Lung (tissue), 17 donors: ENCODE measurements at places on chromosomes 2 and 18.

DNA sequence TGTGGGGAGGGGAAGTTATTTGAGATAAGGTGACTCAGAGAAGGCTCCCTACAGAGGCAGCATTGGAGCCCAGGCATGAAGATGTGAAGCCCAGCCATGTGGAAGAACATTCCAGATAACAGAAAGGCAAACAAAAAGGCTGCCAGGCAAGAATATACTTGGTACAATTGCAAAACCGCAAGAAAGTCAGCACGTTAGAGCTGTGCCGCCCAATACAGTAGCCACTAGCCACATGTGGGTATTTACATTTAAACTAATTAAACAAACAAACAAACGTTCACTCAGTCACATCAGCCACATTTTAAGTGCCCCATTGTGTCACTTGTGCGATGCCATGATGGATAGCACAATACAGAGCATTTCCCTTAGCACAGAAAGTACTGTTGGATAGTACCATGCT, 179.6 kb downstream of the SATB2 start:
- no peak for DNase-seq

DNA sequence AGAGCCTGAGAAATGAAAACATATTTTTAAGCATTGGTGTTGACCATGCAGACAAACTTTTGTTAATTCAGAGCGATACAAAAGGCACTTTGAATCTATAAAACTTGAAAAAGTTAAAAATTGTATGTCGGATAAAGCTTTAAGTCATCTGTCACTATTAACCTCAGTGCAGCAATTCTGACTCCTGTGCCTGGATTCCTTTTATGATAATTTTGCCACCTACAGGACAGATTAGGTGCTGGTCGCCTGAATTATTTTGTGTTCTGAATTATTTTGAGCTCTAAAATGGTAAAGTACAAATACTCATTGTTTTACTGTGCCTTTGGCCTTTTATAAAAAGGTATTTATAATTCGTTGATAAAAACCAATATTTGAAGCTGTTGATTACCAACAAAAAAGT, 19.4 kb upstream of the RNF138 start:
- DNase-seq: no peak

DNA sequence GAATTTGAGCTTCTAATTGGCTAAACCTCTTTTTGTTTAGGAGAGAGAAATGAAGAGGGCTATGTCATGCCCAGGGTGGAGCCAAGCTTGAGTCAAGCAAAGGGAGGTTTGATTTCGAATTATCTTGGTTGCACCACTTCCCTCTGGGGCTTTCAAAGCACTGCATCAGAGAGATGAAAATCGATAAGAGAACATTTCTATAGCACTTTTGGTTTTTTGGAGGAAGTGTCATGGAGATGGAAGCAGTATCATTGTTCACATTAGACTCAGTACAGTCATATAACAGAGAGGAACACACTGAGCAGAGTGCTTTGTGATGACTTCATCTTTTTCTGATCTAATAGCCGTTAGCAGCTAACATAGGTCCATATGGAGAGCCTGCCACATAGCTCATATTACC, 120.3 kb upstream of the UXS1 start:
- no peak for DNase-seq

DNA sequence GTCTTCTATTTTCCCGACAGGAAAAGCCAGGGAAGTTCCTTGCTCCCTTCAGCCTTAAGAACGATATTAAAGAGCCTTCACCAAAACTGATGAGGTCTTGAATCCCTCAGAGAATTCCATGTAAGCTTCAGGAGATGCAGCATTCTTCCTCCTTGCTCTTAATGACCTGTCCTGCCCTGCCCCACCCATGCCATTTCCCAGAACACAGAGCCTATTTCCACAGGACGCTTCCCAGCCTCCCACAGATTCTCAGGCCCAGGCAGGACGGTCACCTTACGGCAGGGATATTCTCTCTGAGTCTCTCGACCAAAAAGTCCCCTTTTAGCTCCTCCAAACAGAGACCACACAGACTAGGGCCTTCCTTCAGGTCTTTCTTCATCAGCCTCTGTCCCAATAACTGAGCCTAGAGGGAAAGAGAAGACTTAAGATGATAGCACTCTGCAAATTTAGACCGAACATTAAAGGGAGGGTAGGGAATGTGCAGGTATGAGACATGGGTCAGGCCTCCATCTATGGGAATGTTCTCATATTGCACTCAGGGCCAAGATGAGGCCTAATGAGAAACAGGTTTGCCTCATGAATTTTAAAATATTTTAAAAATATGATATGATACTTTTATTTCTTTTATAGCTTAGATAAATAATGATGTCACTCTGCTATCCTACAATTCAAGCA, 62.1 kb downstream of the COBLL1 start:
- no peak for DNase-seq

DNA sequence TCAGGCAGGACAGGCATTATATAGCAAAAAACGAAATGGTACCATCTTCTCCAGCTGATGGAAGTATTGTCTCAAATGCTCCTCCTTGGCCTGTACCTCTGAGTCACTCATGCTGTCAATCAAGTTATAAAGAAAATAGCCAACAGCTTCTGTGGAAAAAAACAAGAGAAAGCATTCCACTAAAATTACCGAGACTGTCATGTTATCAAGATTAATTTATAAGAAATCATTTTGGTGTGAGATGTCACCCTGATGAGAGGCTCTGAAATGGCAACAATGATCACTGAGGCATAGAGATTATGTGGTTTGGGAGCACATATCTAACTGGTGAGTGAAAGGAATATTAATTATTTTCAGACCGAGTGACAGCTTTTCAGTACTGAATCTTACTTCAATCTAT, 47.4 kb downstream of the LRPPRC start:
- no peak for DNase-seq

- DNase-seq: no peak
These were observed 348.7 kb upstream of the HS6ST1 start for GRCh38 chr2:128667391-128667790.

DNA sequence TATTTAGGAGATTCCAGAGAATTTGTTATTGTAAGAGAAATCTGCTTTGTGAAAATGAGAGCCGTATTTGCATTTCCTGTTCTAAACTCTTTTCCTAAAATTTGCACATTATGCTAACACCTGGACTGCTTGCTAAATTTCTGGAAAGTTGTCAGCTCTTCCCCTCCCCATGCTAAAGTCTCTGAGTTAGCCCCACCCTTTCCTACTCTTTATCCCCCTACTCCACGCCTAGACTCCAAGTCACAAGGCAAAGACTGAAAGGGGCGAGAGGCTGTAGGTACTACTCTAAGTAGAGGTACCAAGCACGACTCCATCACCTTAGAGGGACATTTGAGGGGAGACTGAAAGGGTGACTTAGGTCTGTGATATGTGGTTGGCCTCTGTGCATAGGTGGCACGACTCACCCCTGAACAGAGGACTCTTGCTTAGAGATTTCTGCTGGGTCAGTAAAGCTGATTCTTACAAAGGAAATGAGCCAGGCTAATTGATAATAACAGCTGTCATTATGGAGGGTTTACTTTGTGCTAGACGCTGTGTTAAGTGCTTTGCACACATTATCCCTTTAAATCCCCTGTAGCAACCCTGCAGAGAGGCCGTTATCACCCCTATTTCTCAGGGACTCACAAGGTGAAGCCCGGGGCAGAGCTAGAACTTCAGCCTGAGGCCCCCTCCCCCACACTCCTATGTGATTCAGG, 373.5 kb downstream of the EN1 start:
- DNase-seq: no peak

GRCh38 chr2:168033966-168034365, 213.4 kb downstream of the STK39 start:
- no peak for DNase-seq

DNA sequence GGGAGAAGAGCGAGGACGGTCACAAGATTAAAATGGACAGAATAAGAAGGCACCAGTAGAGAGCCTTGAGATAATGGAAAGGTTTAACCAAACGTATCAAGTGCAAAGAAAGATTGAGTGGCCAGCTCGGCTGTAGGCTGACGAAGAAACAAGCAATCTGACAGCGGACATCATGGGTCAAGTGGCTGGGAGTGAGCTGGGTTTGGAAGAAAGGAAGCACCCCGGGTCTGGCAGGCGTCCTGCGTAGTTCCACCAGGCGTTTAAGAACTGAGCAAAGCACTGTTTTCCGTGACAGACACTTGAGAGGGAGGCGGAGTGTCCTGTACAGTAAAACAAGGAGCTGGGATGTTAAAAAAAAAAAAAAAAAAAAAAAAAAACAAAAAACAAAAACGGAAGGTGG, 27.1 kb downstream of the DAPL1 start:
- peak; percentile 62 for DNase-seq

GRCh38 chr18:71485611-71486010, 1058.5 kb downstream of the CBLN2 start:
- DNase-seq: peak; percentile 17

- DNase-seq: no peak
These were observed 460.7 kb upstream of the MEIS1 start for GRCh38 chr2:65974067-65974723.
